Caudate nucleus (tissue), 63 donors: ENCODE measurements at places on chromosomes 2 and 18.

DNA sequence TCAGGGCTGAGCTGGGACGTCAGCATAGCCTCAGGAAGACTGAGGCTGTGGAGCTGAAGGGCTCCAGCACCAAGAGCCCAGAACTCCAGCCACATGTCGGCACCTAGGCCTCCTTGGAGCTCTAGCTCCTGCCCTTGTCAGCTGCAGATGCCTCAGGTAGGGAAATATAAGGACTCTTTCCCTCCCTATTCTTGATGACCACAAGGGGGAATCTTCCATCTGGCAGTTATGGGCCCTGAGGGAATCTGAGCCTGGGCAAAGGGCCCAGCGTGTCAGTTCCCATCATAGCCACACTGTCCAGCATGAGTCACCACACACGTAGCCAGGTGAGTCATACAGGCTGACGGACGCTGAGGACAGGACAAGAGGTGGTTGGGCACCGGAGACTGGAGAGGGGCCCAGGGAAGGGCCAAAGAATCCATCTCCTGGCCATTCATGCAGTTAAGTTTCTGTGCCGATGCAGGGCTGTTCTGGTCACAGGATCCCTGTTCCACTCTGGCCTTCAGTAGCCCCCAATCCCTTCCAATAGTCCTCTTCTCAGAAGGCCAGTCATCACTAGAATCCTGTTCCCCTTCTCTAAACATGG lies 1.8 kb downstream of the MPV17 start:
- no peak for DNase-seq

DNA sequence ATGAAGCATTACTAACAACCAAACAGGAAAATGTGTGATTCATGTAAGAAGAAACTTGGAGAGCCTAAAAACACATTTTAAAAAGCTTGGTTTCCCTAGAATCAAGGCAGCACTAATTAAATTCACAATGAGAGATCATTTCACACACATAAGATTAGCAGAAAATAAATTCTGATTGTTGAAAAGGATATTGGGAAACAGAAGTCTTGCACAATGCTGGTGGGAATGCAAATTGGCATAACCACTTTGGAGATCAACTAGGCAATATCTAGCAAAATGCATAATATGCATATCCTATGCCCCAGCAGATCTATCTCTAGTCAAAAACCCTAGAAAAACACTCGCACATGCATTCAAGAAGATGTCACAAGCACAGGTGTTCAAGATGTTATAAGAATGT lies 75.3 kb upstream of the SIX3 start:
- DNase-seq, result no peak

GRCh38 chr2:115084446-115084845 lies 642.0 kb downstream of the DPP10 start:
- DNase-seq, result no peak

DNA sequence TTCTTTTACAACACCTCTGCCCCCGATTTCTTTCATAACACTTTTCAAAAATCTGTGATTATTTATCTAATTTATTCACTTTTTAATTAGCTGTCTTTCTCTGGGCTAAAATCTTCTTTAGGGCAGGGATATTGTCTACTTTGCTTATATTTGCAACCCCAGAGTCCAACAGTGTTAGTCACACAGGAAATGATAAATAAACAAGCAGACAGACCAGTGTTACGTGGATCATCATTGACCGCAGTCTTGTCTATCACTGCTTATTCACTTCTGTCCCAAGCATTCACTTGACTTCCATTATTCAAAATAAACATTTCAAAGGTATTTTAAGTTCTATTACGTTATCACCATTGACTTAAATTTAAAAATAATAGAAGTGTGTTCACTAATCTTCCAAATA lies 237.6 kb upstream of the UBE2E3 start:
- no peak for DNase-seq

GRCh38 chr2:85016446-85016845 lies 45.5 kb downstream of the KCMF1 start:
- no peak for DNase-seq

GRCh38 chr2:47152803-47153202 lies 2.3 kb downstream of the STPG4 start:
- no peak for DNase-seq

DNA sequence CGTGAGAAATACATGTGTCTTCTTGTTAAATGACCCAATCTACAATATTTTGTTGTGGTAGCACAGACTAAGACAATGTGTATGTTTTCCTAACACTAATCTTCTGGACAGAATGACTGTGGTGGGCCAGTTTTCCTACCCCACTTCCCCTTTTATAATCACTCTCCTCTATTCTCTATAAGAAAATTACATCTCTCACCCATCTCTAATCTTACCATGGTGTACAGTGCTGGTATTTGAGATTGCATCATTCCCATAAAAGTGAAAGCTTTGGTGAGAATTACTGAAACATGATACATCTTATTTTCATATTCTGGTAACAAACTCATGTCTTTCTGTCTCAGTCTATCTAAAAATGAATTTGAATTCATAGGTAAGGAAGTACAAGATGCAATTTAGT lies 40.5 kb downstream of the CAVIN2 start:
- DNase-seq, result no peak

DNA sequence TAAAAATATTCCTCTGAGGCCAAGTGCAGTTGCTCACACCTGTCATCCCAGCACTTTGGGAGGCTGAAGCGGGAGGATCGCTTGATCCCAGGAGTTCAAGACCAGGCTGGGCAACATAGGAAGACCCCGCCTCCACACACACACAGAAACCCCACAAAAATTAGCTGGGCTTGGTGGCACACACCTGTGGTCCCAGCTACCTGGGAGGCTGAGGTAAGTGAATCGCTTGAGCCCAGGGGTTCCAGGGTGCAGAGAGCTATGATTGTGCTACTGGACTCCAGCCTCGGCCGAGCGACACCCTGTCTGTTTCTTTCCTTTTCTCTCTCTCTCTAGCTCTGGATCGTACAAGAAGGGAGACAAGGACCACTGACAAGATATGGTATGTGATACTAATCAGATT lies 1.8 kb upstream of the XRCC5 start:
- DNase-seq, result no peak

DNA sequence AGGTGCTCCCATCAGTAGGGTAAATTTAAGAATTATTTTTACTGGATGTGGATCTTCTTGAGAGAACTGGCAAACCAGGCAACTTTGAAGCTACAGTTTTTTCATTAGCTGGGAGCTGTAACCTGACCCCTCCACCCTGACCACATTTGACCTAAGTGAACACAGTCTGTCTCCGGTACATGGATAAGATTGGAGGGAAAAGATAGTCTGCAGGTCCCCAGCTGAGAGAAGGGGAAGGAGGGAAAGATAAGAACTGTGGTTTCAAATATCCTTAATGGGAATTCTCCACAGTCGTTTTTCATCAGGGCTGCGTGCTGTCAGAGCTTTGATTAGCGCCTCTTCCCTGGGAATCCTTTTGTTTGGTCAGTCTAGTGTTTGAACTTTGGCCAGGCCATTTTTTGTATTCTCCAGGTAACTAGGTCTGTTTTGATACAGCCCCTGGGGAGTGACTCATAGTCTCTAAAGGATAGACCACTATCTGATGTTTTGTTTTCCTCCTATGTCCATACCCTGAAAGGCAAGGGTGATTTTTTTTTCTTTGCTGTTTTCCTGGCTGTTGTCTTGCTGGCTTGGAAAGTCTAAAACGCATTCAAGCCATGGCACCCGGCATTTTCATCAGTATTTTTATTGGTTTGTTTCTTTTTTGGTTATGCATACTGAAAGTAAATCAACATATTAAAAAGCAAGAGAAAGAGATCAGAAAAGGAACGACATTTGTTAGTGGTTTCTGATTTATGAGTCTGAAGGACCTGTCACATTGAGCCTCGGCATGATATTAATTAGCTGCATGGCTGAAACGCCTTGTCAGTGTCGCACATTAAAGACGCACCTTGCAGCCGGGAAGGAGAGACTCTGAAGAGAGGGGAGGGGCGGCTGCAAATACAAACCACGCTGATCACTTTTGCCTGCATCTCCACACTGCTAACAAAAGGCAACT lies 183.4 kb upstream of the FN1 start:
- no peak for DNase-seq

DNA sequence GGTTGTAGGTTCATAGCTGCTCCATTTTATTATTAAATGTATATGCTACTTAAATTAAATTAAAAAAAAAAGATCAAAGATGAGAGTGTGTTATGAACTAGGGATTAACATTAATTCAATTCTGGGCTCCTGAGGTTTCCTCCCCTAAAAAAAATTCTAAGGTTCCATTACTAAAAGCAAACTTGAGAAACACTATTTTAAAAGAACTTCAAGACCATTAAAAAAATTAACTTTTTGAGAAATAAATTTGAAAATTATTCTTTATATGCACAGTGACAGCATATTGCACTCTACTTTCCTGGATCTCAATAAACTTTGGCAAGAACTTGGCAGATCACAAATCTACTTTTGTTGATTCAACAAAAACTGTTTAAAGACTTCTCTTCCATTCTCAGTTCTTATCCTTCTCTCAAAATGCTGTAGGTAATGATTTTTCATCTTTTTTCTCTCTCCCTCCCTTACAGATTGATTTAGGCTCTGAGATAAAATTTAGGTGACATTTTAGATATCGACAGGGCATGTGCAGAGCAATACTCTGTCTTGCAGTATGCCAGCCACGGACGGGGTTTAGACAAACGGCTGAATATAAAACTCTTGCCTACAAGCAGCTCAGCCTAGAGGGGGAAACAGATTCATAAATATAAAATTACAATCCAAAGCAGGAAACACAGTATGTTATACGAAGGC lies 592 bp upstream of the MARS2 start:
- DNase-seq, result no peak

DNA sequence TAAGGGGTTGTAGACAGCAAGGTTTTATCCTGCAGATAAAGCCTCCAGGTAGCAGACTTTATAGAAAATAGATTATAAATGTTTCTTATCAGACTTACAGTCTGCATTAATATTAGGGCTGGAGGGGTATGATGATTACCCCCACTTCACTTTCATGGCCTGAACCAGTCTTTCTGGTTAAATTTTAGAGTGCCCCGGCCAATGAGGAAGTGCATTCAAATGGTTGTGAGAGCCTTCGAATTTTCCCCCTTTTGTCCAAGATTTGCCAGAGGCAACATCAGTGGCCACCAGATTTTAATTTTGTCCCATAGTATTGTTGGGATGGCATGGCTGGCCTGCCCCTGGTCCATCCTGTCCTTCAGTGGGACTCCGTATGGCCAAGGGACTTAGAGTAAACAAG lies 31.6 kb downstream of the COMMD1 start:
- DNase-seq, result no peak

DNA sequence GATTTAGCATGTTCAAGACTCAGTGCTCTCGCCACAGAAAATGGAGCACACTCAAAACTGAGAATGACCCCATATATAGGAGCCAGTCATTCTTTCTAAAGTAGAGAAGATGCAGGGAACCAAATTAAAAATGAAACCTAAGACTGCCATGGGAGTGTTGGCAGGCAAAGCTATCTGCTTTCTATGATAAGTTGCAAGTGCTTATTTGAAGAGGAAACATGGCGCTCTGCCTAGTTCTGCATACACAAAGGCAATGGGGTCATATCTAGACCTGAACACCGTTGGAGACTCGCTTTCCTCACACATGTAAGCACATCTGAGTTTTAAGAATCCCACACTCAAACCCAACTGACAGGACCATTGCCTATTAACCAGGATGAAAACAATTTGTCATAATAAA lies 292.5 kb downstream of the ALK start:
- no peak for DNase-seq

GRCh38 chr2:136384531-136385303 lies 266.8 kb upstream of the CXCR4 start:
- peak; percentile 11 for DNase-seq

DNA sequence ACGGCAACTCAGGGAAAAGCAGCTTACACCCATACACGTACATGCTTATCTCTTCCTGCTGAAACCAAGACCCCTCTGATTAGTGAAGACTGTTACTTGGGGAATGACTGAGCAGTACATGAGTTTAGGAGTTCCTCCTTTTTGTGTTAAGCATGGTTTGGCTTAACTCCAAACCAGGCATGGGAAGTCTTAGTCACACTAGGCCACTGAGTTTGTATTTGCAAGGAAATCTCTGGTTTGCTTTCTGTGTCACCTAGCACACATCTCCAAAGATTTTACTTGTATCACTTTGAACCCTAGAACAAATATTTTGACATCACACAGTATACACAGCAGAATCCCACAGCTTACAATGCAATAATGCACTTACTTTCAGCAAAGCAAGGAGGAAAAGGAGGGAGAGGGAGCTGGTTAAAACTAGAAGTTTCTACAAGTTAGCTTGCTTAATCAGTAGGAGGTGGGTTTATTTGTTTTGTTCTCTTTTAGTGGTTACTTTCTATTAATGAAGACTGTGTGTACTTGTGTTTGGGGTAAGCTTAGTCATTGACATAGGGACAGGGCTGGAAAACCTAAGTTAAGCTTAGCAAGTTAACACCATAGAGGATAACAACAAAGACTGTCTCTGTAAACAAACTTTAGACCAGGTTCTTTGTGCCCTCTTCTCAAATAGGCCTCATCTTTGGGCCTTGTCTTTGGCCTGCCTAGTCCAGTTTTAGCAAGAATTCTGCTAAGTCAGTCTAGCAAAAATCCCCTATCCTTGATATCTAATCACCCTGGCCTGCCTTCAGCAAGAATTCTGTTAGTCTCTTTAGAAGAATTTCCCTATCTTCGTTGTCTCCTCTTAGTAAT lies 219.4 kb downstream of the MREG start:
- no peak for DNase-seq

GRCh38 chr2:119111115-119111975 lies 47.2 kb downstream of the C1QL2 start:
- DNase-seq, result no peak

- no peak for DNase-seq
These were observed 68.5 kb downstream of the PLB1 start for GRCh38 chr2:28564346-28564745.

- no peak for DNase-seq
These were observed 237.6 kb downstream of the PRKCE start for GRCh38 chr2:45889053-45889452.

DNA sequence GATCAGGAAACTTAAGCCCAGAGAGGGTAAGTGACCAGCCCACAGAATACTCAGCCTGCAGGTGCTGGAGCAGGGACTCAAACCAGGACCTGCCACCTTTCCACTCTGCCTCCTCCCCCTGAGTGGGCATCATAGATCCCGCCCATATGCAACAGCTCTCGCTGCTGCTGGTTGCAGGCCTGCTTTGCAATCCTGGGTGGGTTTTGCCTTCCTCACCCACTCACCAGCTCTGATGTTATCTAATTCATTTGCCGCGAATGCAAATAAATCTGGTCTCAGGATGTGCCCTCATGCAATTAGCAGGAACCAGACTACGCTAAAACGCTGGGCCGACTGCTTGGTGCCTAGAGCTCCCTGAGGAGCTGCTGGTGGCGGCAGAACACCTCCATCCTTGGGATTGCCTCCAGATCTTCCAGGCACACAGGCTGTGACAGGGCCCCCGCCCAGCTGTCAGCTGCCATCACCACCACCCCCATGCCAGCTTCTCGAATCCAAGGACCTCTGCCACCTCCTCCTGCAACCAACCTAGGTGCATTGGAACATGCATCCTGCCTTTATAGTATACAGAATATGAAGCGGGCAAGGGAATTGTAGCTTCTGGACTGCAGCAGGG lies 28.8 kb downstream of the CNGA3 start:
- peak; percentile 36 for DNase-seq
